ENCODE measurements at places on chromosomes 4 and X.

DNA sequence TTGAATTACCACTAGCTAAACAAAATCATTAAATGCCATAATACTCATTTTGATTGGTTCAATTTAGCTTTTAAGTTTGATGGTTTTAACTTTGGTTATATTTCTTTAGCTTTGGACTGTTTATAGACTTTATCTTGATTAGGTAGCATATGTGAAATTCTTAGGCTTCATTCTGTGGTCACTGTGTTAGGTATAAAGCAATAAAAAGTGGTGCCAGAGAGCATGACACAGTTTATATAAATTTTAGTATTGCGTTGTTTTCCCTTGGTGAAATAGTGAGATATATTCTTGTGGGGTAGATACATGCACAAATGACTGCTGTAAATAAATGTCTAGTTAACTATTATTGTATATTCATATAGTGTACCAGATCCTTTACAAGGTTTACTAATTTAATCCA lies 474.2 kb upstream of the GRID2 start:
- no peak for DNase-seq

DNA sequence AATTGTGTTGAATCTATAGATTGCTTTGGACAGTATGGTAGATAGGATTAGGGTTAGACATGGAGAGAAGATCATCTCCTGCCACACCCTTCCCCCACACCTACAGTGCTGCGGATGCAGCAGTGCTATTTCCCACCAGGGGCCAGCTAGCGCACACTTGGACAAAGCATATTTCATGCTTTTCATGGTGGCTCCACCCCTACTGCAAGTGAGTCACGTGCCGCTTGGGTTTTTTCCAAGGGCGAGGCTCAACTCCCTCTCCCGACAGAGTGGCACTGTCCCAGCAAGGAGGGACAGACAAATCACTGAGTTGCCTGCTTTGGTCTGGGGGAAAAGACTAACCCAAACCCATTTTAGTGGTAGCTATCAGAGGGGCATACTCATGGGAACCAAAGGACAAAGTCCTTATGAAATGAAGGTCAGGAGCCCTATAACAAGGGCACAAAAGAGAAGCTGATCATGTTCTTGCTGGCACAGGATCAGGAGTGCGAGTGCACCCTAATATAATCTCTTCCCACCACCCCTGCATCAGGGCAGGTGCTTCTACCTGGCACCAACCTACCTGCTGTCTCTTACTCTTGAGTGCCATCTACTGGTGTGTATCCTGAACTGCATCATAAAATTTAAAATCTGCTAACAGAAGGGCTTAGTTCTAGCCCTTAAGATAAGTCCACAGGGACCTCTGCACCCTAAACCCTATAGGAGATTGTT lies 55.1 kb upstream of the PGAM4 start:
- no peak for DNase-seq

DNA sequence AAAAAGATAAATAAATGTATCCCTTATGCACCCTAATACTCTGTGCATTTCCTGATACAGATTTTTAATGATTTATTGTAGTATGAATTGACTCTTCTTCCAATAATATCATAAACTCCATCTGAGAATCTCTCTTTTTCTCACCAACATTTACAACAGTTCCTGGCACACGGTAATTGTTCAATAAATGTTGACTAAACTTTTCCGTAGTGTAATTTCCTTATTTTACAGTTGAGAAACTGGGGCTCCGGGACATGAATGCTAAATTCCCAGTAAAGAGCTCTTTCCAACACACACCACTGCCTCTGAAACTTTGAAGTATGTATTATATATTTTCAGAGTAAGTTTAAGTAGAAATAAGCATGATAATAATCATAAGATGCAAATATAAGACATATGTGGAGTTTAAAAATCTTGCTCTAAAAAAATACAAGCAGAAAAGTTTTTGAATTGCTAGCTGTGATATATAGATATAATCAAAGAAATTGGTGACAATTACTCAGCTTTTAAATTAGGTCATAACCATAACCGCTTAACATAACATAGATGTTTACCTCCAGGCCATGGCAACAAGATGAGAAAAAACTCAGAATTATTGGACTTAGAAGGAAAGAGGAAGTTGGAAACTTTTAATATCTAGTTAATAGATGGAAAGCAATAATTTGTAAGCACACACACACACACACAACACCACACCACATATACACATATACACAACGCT lies 28.2 kb upstream of the ANTXR2 start:
- no peak for DNase-seq

GRCh38 chr4:128241425-128241913 lies 46.1 kb downstream of the PGRMC2 start:
- DNase-seq = no peak

DNA sequence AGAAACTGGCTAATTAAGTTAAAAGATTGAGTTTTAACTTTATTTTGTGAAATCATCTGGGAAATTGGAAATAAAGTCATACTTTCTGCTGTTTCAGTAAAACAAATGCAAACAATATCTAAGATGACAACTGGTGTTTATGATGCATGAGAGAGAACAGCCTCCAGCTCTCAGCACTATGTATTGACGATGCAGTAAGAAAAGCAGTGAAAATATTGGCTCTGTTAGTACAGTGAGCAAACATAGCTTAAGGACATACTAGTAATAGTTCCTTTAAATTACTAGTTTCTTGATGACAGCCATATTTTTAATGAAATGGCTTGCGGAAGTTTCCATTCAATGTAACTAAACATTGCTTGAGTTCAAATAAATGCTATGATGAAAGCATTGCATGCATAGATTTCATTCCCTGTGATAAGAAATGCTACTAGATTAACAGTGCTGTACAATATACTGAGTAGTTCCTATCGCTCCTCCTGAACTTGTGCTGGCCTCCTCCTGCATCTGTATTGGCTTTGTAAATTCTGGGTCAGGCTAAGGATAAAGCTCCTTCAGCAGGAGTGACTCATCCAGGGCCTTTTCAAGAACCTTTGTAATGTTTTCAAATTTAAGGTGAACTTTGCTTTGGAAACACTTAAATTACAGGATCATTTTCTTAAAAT lies 11.6 kb downstream of the ARHGAP24 start:
- no peak for DNase-seq

GRCh38 chr4:73347497-73347896 lies 56.6 kb upstream of the ALB start:
- no peak for DNase-seq

DNA sequence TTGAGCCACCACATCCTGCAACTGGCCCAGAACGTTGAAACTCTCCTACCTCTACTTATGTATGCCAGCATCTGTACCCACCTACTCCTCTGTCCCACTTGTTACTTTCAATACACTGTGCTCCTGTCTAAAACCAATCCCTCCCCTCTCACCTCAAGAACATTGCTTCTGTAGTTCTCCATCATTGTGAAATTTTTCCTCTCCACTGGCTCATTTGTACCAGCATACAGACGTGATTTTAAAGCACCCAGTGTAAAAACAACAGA lies 25.5 kb upstream of the USO1 start:
- no peak for DNase-seq

- DNase-seq = no peak
Observed at GRCh38 chr4:165203541-165204461, 3.6 kb upstream of the KLHL2 start.

DNA sequence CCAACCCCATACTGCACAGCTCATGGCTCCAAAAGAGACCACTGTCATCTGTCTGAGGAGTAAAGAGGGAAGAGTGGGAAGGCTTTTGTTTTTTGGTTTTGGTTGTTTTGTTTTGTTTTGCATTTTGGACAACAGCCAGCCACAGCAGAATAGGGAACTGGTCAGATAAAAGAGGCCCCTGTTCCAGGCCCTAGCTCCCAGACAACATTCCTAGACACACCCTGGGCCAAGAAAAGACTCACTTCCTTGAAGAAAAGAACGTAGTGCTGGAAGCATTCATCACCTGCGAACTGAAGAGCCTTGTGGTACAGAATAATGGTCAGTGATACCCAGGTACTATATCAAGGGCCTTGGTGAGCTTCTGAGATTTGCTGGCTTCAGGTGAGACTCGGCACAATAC lies 619.4 kb upstream of the SPANXN1 start:
- DNase-seq = no peak

- DNase-seq = no peak
Observed at GRCh38 chrX:112734290-112734689, 54.6 kb upstream of the LHFPL1 start.

DNA sequence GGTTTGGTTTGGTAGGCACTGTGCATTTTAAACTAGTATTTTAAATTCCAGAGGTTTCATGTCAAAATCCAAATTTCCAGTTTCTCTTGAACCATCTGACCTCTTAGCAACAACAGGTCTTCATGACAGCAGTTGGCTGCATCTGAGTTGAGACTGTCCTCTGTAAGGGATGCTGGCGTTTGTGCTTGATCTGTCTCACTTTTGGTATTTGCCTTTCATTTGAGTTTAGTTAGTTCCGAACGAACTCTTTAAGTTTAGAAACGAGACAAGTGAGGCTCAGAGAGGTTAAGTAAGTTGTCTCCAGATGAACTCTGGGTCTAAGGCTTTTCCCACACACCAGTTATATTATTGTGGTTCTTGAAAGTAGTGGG lies 29.1 kb downstream of the SPARCL1 start:
- no peak for DNase-seq

GRCh38 chrX:150547375-150548115 lies 20.9 kb upstream of the MTM1 start:
- no peak for DNase-seq

- no peak for DNase-seq
Observed at GRCh38 chrX:39398215-39398962, 597.1 kb downstream of the MID1IP1 start.

DNA sequence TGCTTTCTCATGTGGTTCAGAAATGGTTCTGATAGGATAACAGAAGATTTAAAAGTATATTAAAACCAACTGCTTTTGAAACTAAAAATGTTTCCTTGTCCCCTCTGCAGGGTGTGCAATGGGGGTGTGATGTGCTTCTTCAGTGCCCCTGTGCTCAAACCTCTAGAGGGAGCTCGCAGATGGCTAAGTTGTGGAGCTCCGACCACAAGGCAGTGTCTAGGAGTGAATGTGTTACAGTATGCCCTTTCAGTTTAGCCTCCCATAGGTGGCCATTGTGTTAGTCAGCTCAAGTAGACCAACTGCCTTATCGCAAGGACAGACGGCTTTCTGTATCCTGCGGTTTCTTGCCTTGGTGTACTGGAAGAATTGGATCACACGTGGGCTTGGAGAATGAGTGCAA lies 130.5 kb downstream of the TENT5D start:
- DNase-seq = no peak

GRCh38 chr4:164894702-164895101 lies 17.7 kb downstream of the APELA start:
- DNase-seq = no peak

DNA sequence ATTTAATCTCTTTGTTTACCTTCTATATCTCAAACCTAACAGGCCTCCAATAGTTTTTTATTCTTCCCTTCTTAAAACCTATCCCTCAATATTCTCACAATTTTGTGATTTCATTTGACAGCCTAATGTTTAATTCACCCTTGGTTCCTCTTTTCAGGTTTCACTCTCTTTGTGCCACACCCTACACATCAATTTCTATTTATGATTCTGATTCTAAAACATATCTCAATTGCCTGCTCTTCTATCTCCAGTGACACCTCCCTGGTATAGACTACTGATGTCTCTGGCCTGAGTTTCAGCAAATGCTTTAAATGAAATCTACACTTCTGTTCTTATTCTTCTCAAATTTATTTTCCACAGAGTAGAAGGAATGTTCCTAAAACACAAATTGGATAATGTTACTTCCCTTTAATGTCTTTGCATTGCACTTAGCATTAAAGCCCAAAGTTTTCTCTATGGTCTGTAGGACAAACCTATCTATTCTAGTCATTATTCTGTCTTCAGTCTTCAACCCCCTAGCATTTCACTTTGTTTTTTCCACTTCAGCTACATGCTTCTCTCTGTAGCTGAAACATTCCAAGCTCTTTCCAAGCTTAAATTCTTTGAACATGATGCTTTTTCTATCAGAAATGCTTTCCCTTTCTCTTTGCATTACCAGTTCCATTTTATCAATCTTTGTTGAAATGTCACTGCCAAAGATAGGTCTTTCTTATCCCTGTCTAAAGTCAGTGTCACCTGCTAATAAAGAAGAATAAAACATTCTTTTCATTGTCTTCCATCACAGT lies 622.0 kb downstream of the CENPC start:
- DNase-seq = no peak

DNA sequence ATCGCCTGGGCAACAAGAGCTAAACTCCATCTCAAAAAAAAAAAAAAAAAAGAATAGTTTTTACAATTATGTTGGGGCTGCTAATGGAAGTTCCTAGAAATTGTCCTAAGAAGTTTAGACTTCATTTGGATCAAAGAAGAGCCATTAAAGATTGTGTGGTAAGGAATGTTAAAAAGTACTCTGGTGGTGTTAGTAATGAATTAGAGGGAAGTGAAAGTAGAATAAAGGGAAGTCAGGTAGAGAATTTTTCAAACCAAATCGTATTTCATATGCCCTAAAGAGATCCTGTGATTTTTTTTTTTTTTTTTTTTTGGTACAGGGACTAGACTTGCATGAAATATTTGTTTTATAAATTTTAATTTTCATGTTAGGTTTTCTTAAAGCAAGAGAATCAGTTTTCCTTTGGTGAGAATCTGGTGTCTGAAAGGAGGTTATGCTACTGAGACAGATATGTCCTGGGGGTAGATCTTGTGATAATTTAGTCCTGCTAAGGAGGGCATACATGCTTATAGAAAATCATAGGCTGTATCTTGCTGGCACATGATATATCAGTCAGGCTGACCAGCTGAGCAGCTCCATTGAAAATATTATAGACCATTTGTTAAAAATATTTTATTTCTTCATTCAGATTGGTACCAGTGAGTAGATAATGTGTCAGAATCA lies 10.7 kb downstream of the SEC24B start:
- DNase-seq = no peak

DNA sequence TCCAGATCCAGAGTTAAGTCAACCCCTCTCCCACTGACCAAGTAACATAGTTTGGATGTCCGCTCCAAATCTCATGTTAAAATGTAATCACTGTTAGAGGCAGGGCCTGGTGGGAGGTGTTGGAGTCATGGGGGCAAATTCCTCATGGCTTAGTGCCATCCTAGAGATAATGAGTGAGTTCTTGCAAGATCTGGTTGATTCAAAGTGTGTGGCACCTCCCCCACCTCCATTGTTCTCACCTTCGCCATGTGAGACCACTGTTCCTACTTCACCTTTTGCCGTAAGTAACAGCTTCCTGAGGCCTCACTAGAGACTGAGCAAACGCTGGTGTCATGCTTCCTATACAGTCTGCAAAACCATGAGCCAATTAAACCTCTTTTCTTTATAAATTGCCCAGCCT lies 548.8 kb downstream of the INPP4B start:
- DNase-seq = no peak

Measured in stimulated activated CD4-positive, alpha-beta T cell treated with anti-CD3 and anti-CD28 coated beads, Interleukin-1b, Interleukin-23, amount 100 ng/mL, for 24 hours (primary cell).